ENCODE measurements at places on chromosomes 16 and 17.
A peak's percentile ranks its signal among the peaks of the same experiment; 100 is the strongest.

DNA sequence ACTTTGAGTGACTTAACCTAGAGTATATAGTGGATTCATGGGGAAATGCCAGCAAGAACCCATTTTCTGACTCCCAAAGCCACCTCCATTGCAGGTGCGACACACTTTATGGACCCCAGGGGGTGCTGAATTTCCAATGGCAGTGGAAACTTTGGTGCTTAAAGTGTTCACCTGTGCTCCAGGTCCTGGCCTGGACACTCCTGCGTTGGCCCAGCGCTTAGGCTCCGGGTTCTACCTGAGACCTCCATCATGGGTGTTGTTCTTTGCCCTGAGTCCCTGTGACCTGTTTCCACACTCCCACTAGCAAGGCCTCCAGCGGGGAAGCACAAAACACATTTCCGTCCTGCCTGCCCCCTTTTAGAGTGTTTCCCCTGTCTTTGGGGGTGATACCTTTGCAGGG, 3.0 kb downstream of the CCNF start:
- DNase-seq, result no peak

DNA sequence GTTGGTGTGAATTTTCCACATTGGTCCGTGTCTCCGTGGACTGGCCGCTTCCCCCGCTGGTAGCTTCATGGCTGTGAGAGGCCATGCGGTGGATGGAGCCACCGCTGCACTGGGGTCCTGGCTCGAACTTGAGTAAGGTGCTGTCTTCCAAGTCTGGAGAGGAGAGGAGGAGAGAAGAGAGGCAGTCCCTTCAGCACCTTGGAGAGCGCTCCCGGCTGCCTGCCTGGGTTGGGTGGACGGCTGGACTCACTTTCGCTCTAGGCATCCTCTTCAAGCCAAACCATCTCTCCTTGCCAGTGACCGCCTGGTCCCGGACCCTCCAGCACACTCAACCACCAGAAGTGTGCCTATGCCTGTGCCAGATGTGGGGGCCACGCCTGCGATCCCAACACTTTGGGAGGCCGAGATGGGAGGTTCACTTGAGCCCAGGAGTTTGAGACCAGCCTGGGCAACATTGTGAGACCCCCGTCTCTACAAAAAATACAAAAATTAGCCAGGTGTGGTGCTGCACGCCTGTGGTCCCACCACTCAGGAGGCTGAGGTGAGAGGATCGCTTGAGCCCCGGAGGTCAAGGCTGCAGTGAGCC, 6.2 kb downstream of the JPH3 start:
- DNase-seq, result peak; percentile 79

DNA sequence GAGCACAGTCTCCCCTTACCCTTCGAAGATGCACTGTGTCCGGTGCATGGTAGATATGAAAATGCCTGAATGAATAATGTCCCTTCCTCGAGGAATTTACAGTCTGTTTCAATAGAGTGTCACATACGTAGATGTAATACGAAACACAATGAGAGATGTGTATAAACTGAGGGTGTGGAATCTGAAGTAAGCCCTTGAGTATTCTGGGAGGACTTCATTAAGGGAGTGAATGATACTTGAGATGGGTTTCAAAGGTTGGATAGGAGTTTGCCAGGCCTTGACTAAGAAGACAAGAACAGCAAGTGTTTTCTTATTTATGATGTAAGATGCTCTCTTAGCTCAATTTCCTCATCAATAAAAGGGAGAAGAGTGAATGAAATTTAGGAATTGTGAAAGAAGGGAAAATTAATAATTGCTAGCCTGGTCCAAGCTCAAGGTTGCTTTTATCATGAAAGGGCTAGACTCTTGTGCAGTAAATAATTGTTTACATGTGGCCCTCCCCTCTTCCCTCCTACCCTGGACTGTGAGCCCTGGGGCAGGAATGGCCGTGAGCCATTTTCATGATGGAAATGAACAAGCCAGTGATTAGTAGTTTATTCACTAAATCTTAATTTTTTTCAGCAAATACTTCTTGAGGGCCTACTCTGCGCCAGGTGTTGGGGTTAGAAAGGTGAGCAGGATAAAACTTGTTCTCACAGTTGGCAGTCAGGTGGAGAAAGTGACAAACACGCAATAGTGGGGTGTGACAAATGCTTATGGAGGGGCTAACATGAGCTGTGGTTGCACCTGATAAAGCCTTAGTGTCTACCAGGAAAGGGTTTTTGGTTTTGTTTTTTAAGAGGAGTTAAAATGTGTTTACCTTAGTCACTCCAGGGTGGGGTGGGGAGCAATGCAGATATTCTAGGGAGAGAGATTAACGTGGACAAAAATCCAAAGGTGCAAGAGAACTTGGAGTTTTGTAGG, 1.6 kb downstream of the KIF22 start:
- DNase-seq, result no peak

DNA sequence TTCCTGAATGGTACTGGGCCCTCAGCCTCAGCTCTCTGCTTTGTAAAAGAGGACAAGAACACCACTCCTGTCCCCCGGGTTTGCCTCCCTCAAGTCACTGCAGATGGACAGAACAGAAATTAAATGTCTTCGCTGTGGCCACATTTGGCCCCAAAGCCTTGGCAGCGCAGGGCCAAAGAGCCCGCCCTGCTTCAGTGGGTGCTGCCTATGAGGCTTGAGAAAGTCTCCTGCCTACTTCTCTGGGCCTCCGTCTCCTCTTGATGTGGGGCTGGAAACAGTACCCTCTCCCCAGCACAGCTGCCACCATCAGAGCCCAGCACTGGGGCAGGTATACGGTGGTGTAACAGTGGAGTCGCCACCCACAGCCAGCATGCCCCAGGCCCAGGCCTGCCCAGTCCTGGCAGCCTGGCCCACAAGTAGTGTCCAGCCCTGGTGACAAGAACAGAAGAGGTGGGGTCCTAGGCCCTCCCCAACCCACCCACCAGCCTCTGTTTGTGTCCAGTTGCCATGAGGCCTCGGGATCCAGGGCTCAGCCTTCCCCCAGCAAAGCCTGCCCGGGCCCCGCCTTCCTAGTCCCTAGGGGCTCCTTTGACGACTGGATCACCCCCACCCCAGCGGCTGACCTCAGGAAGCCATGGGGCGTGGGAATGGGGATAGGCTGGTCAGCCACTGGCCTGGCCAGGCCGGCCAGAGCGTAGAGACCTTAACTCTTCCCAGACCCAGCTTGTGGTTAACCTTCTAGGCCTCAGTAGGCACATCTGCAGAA, 3.9 kb upstream of the TPPP3 start:
- DNase-seq, result no peak

- no peak for DNase-seq
Measured at GRCh38 chr17:74419928-74420411, 11.9 kb upstream of the GPRC5C start.

DNA sequence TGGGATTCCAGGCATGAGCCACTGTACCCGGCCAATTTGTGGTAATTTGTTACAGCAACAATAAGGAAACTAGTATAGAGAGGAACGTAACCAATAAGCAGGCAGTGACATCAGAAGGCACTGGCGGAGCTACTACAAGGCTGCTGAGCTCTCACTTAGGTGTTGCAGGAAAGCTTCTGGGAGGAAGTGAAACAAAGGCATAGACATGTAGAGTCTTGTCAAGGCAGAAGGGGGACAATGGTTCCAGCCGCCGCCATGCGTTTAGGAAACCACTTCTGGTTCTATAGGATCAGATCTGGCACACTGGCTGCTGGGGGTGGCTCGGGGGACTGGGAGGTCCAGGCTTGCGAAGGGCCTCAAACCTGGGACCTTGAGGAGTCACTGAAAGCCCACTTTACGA, 9.4 kb upstream of the CPSF4L start:
- DNase-seq, result no peak

- peak; percentile 94 for DNase-seq
Measured at GRCh38 chr17:8409966-8410882, 12.6 kb upstream of the RNF222 start.

DNA sequence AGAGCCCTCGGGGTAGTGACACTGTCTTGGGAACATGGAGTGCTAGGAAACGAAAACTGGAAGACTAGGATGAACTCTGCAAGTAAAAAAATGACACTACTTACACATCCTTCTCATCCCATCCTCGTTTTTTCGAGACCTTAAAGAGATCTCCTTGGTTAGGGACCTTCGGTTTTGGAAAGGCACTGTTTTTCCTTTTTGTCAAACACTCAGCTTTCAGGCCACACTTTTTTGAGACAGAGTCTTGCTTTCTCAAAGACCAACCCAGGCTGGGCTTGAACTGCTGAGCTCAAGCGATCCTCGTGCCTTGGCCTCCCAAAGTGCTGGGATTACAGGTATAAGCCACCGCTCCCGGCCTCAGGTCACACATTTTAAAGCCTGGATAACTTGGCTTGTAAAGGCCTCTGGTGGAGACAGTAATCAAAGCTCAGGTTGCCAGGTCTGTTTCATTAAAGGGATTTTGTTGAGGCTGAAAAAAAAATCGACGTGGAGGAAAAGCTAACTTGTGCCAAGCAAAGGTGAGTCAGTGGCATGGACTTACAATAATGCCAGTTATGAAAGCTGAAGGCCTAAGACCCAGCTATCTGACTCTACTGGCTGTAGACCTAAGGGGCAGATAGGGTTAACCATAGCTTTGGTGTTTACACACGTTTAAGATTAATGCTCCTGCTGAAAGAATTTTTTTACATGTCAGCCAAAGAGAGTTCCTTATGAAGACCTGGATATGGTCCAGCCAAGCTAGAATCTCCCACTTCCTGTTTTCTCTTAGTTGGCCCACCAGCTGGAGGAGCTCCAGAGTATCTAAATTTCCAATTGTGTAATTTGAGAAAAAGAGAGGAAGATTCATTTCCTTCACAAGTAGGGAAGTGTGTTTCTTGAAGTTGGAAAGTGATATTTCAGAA, 823 bp downstream of the NBR1 start:
- DNase-seq, result peak; percentile 57

- DNase-seq, result peak; percentile 74
Measured at GRCh38 chr17:78125138-78125913, 3.2 kb downstream of the TMC6 start.
